Vagina (tissue), 2 donors: ENCODE measurements at places on chromosomes 11 and 22.

- no peak for DNase-seq
Measured at GRCh38 chr11:112277941-112278340, 17.3 kb upstream of the PLET1 start.

GRCh38 chr11:31805037-31805628 lies 6.0 kb downstream of the PAX6 start:
- DNase-seq, result peak; percentile 70

GRCh38 chr11:3341298-3341697 lies 37.6 kb downstream of the ZNF195 start:
- DNase-seq, result no peak

GRCh38 chr11:113104691-113105251 lies 143.6 kb downstream of the NCAM1 start:
- DNase-seq, result no peak

GRCh38 chr22:24540470-24540869 lies 14.5 kb downstream of the GUCD1 start:
- no peak for DNase-seq

- peak; percentile 80 for DNase-seq
Measured at GRCh38 chr11:8041576-8041975, 39.4 kb upstream of the TUB start.

DNA sequence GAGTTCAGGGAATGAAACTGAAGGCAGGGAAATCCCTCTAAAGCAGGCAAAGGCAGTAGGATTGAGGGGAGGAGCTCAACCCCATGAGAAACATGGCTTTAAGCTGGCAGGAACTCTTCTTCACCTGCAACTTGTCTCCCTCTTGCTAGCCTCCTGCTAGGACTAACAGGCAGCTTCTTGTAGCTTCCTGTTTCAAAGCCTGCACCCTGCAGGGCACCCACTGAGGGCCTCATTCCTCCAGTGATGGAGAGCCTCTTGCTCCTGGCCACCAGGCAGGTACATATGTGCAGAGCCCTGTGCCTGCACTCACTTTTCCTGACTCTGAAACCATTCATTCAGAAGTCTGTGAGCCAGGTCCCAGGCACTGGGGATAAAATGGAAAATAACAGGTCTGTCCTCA lies 137.0 kb downstream of the SERGEF start:
- no peak for DNase-seq

DNA sequence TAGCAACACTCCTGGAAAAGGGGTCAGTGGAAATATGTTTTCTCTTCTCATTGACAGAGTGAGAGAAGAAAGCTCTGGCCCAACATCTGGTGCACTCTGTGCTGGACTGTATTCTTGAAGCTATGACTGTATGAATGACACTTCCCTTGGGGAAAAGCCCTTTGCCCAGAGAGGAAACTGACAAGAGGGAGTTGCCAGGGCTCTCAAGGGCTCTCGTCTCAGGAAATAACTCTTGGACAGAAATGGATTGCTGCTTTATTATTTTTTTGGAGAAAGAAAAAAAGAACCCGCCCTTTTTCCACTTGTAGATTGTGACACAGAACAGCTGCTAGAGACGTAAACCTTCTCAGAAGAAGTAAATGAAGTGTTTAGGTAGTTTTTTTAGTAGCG lies 11.4 kb downstream of the ETS1 start:
- DNase-seq, result no peak

- peak; percentile 83 for DNase-seq
Measured at GRCh38 chr11:76634886-76635285, 35.7 kb downstream of the LRRC32 start.

DNA sequence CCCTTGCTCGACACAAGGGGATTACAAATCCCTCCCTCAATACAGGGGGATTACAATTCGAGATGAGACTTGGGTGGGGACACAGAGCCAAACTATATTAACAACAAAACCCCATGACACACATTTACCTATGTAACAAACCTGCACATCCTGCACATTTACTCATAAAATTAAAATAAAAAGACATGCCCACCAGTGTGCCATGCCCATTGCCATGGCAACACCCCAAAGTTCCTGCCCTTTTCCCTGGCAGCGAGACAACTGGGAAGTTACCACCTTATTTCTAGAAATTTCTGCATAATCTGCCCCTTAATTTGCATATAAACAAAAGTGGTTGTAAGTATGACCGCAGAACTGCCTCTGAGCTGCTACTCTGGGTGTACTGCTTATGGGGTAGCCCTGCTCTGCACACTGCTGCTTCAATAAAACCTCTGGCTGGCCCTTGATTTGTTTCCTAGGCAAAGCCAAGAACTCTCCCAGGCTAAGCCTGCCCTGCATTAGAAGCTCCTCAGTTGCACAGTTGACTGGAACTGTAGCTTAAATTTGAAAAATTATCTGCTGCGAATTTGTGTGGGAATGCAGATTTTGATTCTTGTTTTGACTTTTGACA lies 8.6 kb upstream of the INCENP start:
- no peak for DNase-seq

DNA sequence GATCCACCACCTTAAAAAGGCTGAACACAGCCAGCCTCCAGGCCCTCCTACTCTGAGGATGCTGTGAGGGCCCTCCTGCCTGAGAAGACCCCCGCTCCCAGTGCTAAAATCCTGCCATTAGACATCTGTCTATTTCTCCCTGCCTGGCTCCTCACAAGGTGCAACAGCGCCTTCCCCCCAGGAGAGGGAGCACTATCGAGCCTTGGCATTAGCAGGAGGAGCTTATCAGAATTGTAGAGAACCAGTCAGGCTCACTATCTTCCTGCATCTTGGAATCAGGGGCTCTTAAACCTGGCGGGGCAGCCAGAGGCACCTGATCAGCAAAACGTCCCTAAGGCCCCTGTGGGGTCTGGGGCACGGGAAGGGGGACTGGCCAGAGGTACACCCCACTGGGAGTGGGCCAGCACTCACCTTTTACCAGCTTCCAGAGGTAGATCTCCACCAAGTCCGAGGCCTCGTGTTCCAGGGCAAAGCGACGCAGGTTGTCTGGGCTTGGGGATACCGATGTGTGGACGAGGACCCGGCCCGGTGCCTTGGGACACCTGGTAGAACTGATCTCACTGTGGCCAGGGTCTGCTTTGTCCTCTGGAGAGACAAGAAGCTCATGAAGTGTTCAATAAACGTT lies 28.7 kb downstream of the CHRDL2 start:
- no peak for DNase-seq

DNA sequence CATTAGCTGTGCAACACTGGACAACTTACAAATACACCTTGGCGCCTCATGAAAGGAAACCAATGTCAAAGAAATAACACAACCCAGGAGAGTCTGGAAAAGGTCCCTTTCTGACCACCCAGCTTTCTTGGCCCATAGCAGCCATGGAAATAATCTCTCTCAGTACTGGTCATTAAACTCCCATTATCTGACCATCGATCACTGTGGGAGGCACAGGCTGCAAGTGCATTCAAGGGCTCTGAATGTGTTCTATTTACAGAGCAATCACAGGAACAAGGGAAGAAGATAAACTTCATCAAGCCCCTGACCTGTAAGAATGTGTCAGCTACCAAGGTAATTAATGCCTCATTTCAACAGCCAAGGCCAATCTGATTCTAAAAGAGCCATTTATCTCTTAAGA lies 40.1 kb downstream of the CTSC start:
- DNase-seq, result no peak

DNA sequence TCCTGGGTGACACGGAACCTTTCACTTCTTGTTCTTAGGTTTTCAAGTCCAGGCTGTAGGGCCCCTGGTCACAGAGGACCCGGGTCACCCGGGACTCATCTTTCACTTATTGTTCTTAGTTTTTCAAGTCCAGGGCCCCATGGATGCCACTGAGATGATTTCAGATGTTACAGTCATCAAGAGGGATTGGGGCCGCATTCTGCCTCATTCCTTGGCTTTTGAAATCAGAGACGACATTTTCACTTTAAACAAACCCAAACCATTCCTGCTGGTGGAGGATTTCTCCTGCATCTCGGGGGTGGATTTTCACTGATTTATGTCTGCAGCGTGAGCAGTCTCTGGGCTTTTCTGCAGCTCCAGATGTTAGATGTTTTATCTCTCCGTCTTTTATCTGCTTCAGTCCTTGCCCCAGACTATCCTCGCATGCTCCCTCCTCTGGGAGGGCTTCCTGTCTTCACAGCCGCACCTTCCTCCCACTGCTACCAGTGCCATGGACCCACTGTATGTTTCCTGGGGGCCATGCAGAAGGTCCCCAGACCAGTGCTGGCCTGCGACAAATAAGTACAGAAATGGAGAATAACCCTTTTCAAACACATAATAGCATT lies 27.4 kb downstream of the FBLN1 start:
- no peak for DNase-seq

- no peak for DNase-seq
Measured at GRCh38 chr11:72111300-72112142, 974 bp downstream of the ANAPC15 start.

DNA sequence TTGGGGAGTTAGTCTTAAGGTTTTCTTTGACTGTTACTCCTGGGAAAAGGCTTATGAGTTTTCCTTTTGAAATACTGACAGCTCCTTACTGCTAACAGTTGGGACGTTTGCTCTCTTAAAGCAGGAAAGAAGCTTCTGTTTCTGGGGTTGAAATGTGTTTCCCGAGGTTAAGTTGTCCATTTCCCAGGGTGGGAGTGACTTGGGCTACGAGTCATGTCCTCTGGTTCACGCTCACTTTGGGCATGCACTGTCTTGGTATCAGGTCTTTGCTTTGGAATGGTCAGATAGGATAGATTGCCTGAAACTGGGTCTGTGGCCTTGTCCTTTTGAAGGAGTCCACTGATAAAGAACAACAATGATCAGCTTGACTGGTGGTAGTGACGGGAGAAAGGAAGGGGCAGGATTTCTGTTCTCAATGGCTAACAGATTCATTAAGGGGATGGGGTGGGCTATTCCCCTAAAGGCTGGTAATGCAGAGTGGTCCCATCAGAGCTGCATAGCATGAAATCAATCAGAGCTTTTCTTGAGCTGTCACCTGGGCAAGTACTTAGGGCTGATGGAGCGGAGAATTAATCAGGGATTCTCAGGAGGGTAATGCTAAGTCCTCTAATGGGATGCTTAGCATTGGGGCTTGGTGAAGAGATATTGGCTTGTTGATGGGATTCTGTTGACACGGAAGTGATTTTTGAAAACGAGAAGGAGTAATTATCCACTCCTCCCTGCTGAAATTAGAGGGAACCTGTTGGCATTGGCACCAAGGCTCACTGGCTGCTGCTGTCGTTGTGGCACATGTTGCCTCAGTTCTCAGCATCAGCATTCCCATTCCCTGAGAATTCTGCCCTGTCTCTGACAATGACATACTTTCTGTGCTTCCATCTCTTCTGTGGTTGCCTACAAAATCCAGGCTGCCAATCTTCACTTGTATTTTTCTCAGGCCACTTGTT lies 81.6 kb downstream of the TEAD1 start:
- DNase-seq, result no peak
